ENCODE measurements at places on chromosomes 5 and 9. TPM values are rescaled to one million over a fixed set of nuclear protein-coding genes. Genes with fewer than 3 reads are reported as not detected.

DNA sequence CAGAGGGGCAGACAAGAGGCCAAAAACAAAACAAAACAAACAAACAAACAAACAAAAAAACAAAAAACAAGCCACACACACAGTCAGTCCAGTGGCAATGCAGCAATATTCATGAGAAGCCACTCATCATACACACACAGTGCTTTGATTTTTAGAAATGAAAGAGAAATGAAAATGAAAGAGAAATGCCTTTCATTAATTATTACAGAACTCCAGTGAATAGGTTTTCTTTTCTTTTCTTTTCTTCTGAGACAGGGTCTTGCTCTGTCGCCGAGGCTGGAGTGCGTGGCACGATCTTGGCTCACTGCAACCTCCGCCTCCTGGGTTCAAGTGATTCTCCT lies 36.9 kb downstream of the SPRY4 start:
- no peak overlapping the region for H3K4me3 ChIP-seq
- peaks cover 3% of the 10 kb centered on the region for H3K4me1 ChIP-seq
- no peaks in the 10 kb centered on the region for H3K36me3 ChIP-seq
- H3K27ac ChIP-seq = peak overlapping the region; percentile 14
- no peaks in the 10 kb centered on the region for H3K27me3 ChIP-seq
- no peak for DNase-seq

- no peaks in the 10 kb centered on the region for H3K4me1 ChIP-seq
- no peaks in the 10 kb centered on the region for H3K36me3 ChIP-seq
- no peak overlapping the region for H3K27ac ChIP-seq
- no peak for DNase-seq
- no peaks in the 10 kb centered on the region for H3K27me3 ChIP-seq
- no peak overlapping the region for H3K4me3 ChIP-seq
Measured at GRCh38 chr5:108366500-108366899, 15.4 kb downstream of the FBXL17 start.

GRCh38 chr9:98451576-98451975 lies 196.1 kb upstream of the TBC1D2 start:
- no peak for DNase-seq
- H3K27ac ChIP-seq = no peak overlapping the region
- no peak overlapping the region for H3K4me3 ChIP-seq
- no peaks in the 10 kb centered on the region for H3K27me3 ChIP-seq
- no peaks in the 10 kb centered on the region for H3K36me3 ChIP-seq

Gene PCDHGC4
- total RNA-seq = 3.0 TPM

Gene SPAG8
- 1.3 TPM for total RNA-seq

All from fibroblast of lung (primary cell).